ENCODE measurements at places on chromosomes 4 and X.

DNA sequence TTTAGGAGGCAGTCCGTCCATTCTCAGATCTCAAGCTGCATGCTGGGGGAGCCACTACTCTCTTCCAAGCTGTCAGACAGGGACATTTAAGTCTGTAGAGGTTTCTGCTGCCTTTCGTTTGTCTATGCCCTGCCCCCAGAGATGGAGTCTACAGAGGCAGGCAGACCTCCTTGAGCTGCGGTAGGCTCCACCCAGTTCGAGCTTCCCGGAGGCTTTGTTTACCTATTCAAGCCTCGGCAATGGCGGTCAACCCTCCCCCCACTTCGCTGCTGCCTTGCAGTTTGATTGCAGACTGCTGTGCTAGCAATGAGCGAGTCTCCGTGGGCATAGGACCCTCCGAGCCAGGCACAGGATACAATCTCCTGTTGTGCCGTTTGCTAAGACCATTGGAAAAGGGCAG, 10.7 kb upstream of the ADH5 start:
- DNase-seq = no peak

GRCh38 chrX:136211766-136212556, 39.2 kb downstream of the MAP7D3 start:
- no peak for DNase-seq

- no peak for DNase-seq
Measured at GRCh38 chr4:17721496-17722355, 59.7 kb downstream of the FAM184B start.

DNA sequence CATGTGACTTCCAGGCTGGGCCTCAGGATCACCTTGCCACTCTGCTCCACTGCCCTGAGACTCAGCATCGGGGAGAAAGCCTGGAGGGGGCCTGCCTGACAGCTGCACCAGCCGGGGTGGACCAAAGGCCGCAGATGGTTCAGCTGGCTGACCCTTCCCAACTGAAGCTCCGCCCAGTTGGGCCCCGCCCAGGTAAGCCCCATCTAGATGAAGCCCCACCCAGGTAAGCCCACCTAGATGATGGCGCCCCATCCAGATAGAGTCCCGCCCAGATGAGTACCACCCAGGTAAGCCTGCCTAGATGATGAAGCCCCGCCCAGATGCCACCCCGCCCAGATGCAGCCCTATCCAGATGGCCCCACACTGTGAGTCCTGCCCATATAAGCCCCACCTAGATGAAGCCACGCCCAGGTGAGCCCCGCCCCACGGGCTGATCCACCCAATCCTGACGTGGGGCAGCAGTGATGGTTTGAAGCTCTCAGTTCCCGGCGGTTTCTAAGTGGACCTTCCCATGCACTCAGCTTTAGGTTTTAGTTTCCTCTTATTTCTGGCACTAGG, 10.0 kb downstream of the ZFYVE28 start:
- peak; percentile 51 for DNase-seq

GRCh38 chrX:29044423-29045184, 457.4 kb downstream of the IL1RAPL1 start:
- no peak for DNase-seq

DNA sequence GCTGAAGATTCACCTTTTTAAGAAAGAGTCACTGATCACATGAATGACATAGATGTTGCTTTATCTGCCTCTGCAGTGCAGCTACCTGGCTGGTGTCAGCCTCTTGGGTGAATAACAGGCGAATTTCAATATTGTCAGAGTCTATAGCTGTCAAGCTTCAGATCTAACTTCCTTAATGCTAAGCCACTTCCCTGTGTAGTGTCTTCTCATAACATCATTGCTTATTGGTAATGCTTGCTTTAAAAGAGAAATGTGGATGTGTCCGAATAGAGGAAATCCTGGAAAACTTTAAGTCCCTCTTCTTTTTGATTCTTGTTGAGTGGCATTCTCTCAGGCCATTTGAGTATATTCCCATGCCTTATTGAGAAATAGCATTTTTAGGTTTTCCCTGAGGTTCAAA, 7.3 kb upstream of the IGFBP7 start:
- DNase-seq = peak; percentile 12

DNA sequence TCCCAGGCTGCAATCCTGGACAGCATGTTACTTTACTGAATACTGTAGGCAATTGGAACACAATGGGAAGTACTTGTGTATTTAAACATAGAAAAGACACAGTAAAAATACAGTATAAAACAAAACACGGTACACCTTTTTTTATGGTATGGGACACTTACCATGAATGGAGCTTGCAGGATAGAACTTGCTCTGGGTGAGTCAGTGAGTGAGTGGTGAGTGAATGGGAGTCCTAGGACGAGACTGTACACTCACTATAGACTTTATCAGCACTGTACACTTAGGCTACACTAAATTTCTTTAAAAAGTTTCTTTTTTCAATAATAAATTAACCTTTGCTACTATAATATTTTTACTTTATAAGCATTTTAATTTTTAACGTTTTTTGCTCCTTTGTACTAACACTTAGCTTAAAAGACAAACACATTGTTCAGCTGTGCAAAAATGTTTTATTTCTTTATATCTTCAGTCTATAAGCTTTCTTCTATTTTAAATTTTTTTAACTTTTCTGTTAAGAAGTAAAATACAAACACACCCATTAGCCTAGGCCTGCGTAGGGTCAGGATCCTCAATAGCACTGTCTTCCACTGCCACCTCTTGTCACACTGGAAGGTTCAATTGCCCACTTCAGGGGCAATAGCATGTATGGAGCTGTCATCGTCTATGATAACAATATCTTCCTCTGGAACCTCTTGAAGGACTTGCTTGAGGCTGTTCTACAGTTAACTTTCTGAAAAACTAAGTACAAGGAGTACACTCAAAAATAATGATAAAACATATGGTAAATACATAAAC, 293.5 kb upstream of the FSTL5 start:
- DNase-seq = no peak

- peak; percentile 73 for DNase-seq
Measured at GRCh38 chrX:10171249-10171648, 14.5 kb downstream of the CLCN4 start.

- peak; percentile 1 for DNase-seq
Measured at GRCh38 chr4:115233600-115233999, 120.2 kb upstream of the NDST4 start.

DNA sequence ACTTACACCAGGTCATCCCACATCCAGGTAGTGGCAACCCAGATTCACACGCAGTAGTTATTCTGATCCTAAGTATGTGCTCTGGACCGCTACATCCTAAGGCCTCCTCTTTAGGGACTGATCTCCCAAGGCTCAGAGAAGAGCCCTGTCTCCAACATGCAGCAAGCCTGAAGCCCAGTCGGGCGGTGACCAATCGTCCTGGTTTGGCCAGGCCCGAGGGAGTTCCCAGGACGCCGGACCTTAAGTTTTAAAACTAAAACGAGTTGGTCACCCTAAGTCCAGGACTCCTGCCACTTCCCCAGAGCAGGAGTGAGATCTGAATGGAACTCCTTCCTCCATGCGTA, 385 bp downstream of the LYAR start:
- DNase-seq = no peak

DNA sequence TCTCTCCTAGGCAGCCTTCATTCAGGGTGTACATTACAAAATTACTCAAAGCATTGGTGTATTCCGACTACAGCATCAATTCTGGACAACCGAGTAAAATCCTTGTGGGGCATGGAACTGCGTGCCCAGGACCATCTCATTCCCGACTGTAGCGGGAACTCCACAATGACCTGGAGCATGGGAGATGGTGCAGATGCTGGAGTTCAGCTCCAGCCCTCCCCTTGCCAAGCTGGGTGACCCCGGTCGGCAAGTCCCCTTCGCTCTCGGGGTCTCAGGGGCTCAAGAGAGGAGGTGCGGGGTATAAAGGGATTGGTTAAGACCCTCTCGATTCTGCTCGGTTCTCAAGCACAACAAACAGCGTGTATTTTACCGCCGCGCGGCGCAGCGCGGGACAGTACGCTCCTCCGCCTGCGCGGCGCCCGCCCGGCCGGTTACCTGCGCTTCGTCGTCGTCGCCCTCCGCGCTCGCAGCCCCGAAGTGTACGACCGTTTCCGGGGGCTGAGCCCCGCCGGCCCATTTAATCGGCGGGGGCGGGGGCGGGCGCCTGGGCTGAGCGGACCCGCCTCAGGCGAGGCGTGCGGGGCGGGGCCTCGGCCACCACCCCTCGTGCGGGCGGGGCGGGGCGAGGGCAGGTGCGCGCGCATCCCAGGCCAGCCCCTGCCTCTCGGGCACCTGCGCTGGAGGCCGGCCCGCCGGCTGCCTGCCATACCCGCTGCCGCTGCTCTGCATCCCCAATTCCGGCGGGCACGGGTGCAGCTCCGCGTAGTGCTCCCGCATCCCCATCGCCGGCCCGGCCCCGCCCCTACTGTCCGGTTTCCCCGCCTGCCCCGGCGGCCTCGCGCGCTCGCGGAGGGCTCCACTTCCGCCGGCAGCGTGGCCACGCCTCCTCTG, at the start of gene G6PD:
Gene G6PD (minus strand): TSS at position 493 of the 891 bp plus-strand sequence. CDS start 691 bp downstream, outside the sequence.
- DNase-seq = peak; percentile 81

DNA sequence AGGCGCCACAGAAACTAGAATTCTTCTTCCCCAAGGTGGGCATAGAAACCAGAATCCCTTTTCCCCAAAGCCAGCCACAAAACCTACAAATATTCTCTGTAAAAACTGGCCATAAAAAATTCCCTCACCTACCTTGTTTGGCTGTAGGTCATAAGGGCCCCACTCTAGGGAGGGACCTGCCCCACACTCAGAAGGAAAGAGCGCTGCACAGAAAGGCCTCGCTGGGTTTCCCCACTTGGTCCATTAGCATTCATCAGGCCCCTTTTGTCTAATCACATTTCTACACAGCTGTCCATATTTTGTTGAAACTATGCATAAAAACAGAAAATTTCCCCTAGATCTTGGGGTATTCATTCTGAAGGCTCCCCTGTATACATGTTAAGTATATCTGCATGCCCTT, 54.1 kb downstream of the PHKA2 start:
- no peak for DNase-seq

DNA sequence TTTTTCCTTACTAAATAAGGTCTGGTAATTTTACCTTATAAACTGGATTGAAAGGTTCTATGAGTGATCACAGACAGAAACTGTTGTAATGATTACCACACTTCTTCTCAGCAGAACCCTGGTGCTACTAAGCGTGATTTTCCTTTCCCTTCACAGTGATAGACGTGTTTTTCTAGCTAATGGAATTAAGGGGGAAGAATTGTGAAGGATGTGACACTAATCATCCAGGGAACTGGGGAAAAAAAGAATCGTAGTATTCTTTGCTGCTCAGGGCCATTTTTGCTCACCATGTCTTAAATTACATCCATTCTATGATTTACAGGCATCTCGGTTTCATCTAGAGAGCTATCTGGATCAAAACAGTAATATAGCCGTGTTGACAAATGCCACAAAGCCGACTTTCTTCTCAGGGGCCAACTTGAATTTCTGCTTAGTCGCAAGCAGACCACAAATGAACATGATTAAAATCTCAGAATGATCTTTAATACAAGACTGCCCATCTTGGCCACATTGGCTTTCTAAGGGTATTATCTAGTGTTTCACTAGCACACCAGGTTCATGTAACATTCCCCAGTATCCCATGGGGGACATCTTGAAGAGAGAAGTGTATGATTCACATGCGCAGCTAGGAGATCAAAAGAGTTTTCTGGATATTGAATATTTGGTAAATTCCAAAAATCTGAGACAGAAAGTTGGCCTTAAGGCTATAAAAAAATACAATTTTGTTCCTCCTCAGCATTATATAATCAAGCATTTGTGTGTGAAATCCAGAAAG, 154.0 kb downstream of the UGT8 start:
- DNase-seq = no peak

- peak; percentile 78 for DNase-seq
Measured at GRCh38 chr4:163611784-163612445, 117.4 kb downstream of the TMA16 start.

DNA sequence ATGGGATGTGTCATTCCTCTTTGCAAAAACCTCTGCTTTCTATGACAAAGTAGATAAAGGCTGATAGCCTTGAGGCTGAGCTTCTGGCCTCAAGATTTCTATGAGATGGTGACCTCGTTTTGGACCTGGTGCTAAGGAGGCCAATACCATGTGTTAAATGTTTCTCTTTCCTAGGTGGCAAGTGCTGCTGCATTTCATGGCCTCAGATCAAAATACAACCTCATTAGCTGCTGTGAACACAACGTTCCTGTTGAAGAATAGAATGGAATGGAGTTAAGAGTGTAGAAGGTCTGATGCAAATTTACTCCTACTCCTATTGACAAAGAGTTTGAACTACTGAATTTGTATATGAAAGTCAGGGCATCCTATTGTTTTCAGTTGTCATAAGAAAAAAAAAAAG, 112.0 kb downstream of the C4orf51 start:
- no peak for DNase-seq

DNA sequence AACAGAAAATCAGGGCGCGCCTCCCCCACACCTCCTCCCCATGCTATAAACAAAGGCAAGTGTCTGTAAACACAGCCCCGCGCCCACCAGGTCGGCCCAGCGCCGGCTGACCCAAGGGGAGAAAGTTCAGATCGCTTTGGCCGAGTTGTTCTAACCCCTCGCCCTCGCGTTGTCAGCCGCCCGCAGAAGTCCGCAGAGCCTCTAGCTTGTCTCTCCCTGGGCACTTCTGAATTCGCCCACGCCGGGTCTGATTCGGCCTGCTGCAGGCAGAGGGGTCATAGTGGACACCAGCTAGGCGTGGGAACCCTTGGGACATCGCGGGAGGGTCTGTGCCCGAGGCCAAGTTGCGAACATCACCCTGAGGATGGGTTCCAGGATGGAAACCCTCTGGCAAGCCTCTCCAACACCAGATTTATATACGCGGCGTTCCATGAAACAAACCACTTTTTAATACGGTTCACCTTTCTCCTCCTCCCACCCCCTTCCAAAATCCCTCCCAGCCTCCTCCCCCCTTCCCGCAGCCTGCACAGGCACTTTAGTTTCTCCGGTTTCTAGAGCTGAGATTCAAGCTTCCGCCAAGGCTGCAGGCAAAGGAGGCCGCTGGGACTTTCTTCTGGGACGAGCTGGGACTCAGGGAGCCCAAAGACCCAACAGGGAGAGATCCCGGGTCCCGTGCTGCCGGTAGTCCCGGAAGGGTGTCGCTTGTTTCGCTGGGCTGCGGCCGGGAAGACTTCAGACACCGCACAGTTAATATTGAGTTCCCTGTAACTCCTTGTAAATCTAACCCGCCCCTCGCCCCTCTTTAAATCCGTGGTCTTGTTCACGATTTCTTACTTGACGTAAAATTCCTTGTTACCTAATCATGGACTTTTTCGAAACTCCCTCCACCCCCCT, 4.7 kb downstream of the HAND2 start:
- DNase-seq = no peak

DNA sequence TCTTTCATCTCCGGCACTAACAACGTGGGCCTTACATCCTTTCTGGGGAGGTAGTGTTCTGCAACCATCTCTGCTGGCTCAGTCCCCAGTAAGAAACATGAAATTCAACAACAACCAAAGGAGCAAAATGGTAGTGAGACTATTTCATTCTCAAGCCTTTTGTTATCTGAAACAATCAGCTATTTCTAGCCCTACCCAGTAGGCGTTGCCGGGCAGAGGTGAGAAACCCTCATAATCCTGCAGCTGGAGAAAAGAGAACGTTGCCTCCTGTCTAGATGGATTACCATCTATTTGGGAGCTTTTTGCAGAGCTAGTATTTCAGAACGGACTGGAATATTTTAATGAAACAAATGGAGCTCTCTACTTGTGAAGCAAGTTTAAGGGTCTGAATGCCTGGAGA, 66.4 kb upstream of the GPR174 start:
- no peak for DNase-seq

- no peak for DNase-seq
Measured at GRCh38 chrX:150907474-150907873, 9.0 kb upstream of the CD99L2 start.

GRCh38 chr4:180766045-180766444, 1477.2 kb upstream of the TENM3 start:
- DNase-seq = no peak

- DNase-seq = peak; percentile 75
Measured at GRCh38 chr4:140099983-140100382, 54.0 kb downstream of the MAML3 start.

GRCh38 chr4:56937262-56937661, 29.6 kb downstream of the REST start:
- DNase-seq = no peak

Measured in suppressor macrophage treated with lipopolysaccharide for 4 hours (primary cell).